ENCODE measurements at places on chromosomes 1 and 21.
A peak's percentile ranks its signal among the peaks of the same experiment; 100 is the strongest.

- no peak for DNase-seq
Observed at GRCh38 chr21:28817871-28818270, 174.8 kb downstream of the LTN1 start.

DNA sequence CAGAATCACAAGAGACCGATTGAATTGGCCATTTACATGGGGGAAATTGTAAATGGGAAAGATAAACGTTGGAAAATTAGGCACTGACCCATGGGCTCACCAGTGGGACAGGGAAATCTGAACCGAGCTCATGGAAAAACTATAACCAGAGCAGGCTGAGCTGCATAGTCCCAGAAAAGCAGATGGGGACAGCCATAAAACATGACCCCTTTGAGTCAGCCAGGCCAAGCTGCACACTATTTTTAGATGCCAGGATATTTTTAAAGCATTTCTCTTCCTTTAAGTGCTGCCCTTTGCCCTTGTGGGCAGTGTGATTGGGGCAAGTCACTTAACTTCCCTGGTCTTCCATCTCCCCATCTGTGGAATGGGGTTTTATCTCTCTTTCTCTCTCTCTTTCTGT, 184.1 kb downstream of the FOXD2 start:
- no peak for DNase-seq

- no peak for DNase-seq
Observed at GRCh38 chr21:22575165-22575584, 1577.0 kb downstream of the NCAM2 start.

- DNase-seq = no peak
Observed at GRCh38 chr21:44977616-44978340, 37.9 kb downstream of the SLX9 start.

DNA sequence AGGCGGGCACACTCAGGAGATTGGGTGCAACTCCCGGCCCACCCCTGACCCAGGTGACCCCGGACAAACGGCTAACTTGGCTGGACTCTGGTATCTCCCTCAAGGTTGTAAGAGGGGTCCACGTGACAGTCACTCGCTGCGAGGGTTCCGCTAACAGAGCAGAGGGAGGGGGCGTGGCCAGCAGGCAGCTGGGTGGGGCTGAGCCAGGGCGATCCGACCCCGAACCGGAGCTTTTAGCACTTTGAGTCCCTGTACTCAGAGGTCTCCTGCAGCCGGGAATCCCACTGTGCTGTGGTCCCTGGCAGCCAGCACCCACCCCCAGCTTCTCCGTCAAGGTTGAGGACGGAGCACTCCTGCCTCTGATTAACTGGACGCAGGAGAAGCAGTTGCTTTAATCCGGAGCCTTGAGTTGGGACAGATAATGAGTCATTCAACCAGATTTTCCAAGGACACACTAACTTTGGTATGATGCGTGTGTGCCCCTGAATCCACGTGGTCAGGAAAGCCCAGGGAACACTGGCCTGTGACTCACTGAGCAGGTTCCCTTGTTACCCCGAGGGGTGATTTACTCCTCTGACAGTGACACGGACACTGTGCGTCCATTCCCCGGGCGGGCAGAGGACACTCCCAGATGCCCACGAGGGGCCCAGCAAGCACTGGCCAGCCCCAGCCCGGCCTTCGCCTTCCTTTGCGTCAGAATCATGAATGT, 16.8 kb downstream of the TRPM2 start:
- DNase-seq = no peak

- DNase-seq = no peak
Observed at GRCh38 chr1:67766141-67766978, 66.9 kb downstream of the GNG12 start.

GRCh38 chr1:227904541-227905335, 43.0 kb downstream of the WNT9A start:
- DNase-seq = no peak

DNA sequence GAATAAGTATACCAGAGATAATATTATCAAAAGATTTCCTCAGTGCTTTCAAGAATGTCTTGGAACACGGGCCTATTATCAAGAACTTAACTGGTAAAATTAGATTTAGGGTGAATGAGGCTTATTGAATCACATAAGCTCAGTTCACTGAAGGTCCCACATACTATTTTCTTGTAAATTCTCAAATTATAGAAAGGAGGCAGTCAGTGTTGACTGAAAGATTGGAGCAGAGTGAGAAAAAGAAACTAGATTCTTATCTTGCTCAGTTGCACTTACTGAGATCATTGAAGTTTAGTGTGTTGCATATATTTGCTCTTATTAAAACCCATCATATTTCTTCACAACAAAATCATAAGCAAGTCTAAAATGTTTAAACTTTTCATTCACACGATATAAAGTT, 3.9 kb upstream of the RGS1 start:
- no peak for DNase-seq

GRCh38 chr1:184593597-184593996, 161.1 kb downstream of the EDEM3 start:
- no peak for DNase-seq

GRCh38 chr21:45613396-45613795, 30.1 kb upstream of the PCBP3 start:
- DNase-seq = no peak

- no peak for DNase-seq
Observed at GRCh38 chr21:43692949-43693348, 26.0 kb upstream of the PDXK start.

DNA sequence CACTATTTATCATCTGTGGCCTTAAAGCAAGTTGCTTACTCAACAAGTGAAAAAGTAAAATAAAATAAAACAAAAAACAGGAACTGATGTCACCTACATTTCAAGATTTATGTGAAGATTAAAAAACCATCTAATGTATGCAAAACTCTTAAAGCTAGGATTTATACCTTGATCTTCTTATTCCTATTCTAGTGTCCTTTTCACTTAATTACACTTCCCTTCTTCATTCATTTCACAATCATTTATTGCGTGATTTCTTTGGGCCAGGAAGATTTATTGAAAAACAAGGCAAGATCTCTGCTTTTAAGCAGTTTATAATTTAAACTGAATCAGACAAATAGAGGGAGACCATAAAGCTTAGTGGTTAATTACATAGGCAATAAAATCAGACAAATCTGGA, 18.6 kb downstream of the PTGER3 start:
- DNase-seq = no peak

GRCh38 chr1:1678581-1679380, 13.8 kb downstream of the SLC35E2B start:
- DNase-seq = no peak

DNA sequence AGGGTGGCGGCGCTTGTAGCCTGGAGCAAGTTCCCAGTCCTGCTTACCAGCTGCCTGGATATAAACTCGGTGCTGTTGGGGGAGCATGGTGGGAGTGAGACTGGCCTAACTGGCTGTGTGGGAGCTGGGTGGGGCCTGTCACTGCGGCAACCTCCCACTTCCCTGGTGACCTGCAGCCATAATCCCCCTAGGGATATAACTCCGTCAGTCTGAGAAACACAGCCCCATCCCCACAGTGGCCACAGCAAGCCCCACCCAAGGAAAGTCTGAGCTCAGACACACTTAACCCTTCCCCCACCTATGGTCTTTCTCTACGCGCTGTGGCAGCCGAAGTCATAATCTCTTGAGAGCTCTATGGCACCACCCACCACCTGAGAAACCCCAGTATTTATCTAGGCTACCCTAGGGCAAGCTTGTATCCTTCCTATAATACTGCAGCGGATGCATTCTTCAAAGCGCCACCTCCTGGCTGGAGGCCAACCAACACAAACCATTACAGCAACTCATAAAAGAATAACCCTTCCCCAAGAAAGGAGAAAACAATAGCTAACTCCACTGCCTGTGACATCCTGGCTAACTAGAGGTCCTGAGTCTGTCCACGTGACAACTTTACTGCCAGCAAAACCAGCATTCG, 57.4 kb downstream of the ZNF648 start:
- DNase-seq = peak; percentile 47

DNA sequence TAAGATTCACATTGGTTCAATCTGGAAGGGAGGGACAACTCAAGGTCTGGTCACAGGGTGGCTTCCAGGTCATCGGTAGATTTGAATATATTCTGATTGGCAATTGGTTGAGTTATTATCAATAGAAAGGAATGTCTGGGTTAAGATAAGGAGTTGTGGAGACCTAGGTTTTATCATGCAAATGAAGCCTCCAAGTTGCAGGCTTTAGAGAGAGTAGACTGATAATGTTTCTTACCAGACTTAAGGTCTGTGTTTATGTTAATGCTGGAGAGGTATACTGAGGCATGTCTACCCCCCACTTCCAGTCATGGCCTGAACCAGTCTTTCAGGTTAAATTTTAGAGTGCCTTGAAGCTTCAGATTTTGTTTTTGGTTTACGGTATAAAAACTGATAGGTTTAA, 29.7 kb downstream of the USP25 start:
- no peak for DNase-seq

Measured in left ventricle myocardium inferior (tissue), 1 donor.